ENCODE measurements at places on chromosomes 1 and 21.
A peak's percentile ranks its signal among the peaks of the same experiment; 100 is the strongest.

- DNase-seq, result no peak
Measured at GRCh38 chr1:76289692-76290091, 215.1 kb downstream of the ST6GALNAC3 start.

GRCh38 chr1:53328541-53329499 is 950 bp upstream of the LRP8 start:
- no peak for DNase-seq

DNA sequence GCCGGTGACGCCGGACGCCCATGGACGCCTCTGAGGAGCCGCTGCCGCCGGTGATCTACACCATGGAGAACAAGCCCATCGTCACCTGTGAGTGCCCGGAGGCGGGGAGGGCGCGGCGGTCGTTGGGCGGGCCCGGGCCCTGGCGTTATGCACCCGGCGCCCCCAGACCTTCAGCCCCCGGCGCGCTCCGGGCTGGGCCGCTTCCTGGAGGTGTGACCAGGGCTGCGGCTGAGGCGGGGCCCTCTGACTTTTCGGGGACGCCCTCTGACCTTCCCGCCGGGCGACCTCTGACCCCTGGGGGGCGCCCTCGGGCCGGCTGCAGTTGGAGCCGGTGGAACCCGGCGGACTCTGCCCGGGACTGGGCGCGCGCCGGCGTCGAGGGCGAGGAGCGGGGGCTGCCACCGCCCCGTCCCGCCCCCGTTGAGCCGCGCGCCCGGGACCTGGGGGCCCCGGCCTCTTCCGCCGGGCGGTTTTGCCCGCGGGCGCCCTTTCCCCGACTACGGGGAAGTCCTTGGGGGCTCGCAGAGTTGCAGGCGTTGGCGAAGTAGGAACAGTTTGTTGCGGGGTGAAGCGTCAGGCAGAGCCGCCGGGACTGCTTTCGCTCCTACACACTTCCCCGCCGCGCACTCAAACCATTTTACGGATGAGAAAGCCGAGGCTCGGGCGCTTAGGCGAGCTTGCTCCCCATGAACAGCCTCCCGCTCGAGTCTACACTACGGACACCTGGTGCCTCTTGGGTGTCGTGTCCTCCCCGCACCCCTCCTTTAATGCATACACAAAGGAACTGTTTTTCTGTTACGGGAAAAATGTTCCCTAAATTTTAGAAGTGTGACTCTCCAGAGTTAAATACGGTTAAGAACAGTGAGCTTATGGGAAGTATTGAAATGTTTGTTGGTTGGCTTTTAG is 618 bp downstream of the TRAPPC10 start:
- DNase-seq, result peak; percentile 87

DNA sequence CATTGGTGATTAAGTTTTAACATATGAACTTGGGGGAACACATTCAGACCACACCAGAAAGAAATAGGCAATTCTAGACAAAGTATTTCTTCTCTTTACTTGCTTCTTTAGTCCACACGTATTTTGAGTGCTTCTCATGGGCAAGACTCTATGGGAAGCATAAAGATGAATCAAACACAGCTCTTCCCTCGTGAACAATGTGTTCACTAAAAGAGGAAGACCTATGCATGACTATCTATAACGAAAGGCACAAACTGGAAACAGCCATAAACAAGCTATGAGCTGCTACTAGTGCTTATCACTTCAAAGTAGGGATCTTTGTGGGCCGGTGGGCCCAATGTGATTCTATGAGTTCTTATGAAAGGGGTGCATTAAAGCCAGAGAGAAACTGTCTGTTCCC is 53.0 kb upstream of the PRDX6 start:
- DNase-seq, result no peak

DNA sequence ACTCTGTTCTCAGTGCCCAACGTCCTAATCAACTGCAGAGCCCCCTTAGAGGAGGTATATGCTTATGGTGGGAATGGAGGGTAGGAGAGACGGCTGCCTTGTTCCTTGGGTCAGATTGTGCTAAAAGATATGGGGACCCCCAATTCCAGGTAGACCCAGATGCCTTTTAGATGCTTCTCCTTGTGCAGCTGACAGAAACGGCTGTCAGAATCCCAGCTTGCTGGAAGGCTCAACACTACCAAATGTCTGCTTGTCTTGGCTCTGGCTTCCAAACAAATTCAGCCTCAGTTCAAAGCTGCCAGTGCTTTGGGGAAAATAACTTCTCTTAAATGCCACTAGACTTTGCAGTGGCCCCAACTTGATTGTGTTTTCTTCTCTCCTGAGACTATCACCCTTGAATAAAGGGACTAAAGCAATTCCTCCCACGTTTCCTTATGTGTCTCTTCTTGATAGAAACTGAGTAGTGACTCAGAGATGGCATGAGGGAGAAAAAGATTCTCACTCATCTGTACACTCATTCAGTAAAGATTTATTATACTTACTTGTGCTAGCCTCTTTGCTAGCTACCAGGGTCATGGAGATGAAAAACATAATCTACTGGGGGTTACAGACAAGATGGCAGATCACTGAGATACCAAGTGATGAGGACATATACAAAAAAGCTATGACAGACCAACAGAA is 3.4 kb upstream of the RNF19B start:
- DNase-seq, result no peak

DNA sequence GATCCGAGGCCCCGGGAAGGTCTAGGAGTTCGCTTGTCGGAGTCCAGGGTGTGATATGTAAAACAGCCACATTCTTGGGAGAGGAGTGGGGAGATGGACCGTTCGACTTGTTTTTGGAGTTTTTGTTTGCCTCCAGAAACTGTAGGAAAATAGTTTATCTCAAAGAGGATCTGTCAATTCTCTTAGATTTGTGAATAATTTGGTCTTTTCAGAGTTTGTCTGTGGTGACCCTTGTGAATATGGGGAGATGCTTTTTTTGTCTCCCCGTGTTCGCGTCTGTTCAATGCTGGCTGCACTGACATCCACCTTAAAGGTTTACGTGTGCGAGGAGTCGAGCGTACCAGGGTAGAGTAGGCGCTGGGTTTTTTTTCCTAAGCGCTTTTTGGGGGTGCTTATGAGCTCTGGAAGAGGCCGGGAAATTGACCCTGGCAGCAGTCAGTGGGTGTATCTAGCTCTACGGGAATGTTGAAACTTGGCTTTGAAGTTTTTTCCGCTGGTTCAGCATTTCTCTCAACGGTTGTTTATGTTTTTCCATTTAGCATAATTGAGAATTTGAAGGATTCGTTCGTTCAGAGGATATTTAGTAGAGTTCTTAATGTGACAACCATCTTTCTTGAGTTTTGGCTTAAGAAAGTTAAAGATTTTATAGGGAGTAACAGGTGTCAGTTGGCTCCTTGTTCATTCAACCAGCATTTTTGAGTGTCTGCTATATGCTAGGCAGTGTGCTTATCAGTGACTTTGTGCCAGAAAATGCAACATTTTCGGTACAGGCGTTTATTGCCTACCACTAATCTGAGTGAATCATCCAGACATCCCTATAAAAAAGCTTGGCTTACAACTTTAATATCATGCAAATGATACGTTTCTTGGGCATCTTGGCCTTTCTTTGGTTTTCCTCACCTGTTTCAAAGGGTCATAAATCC is 1.2 kb downstream of the SZRD1 start:
- no peak for DNase-seq

- peak; percentile 50 for DNase-seq
Measured at GRCh38 chr1:100353071-100353801, 930 bp downstream of the CDC14A start.

GRCh38 chr1:74463333-74463988 is 49.0 kb downstream of the LRRC53 start:
- DNase-seq, result no peak

DNA sequence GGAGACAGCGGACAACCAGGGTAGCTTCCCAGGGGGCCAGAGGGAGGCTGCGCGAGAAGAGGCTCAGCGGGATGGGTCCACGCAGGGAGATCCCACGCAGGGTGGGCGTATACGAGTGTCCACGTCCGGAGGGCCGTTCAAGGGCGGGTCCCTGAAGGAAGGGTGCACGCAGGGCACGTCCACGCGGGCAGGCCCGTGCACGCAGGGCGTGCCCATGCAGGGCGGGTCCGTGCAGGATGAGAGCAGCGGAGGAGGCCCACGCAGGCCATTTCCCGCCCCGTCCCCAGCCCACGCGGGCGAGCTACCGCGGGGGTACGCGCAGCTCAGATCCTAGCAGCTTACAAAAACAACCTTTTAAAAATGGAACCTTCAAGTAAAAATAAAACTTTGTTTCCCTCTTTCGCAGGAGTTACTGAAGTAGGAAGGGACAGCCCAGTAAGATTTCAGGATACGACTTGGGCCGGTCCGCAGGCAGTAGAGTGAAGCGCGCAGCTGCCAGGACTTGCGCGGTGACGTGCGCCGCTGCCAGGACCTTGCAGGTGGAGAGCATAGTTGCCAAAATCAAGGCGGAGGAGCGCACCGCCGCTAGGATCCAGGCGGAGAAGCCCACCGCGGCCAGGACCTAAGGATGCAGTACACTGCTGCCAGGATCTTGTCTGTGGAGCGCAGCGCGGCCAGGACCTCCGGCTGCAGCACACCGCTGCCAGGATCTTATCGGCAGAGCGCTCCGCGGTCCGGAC is 416 bp upstream of the RNF187 start:
- peak; percentile 84 for DNase-seq

Measured in CD4-positive, alpha-beta T cell treated with Interferon alpha-2 for 1 hour (primary cell).